ENCODE measurements at places on chromosomes 4 and X.

GRCh38 chr4:17657090-17657489, 42.6 kb downstream of the MED28 start:
- no peak overlapping the region for H3K27ac ChIP-seq
- H3K36me3 ChIP-seq, result no peaks in the 10 kb centered on the region
- no peak overlapping the region for H3K4me3 ChIP-seq
- H3K27me3 ChIP-seq, result no peaks in the 10 kb centered on the region

- H3K27me3 ChIP-seq, result peaks cover 55% of the 10 kb centered on the region
- H3K4me3 ChIP-seq, result peak overlapping the region; percentile 74
- H3K36me3 ChIP-seq, result no peaks in the 10 kb centered on the region
Measured at GRCh38 chr4:41216294-41217019, 2.1 kb upstream of the APBB2 start.

DNA sequence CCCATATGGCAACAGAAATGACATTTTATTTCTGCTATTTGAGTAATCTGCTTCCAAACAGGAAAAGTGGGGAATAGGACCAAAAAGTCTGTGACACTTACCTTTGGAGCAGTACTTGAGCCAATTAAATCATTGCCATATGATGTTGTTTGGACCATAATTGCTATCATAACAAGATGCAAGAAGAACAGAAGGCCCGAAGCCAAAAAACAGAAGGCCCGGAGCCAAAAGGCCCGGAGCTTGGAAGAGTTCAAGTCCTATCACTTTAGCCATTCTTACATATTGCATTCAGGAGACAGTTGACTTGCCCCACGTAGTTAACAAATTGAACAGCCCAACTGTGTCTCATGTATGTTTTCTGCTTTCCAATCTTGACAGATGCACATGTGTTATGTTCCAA, 285.6 kb downstream of the ARHGAP24 start:
- H3K27me3 ChIP-seq, result no peaks in the 10 kb centered on the region
- no peaks in the 10 kb centered on the region for H3K36me3 ChIP-seq
- no peak overlapping the region for H3K27ac ChIP-seq
- no peaks in the 10 kb centered on the region for H3K4me1 ChIP-seq

DNA sequence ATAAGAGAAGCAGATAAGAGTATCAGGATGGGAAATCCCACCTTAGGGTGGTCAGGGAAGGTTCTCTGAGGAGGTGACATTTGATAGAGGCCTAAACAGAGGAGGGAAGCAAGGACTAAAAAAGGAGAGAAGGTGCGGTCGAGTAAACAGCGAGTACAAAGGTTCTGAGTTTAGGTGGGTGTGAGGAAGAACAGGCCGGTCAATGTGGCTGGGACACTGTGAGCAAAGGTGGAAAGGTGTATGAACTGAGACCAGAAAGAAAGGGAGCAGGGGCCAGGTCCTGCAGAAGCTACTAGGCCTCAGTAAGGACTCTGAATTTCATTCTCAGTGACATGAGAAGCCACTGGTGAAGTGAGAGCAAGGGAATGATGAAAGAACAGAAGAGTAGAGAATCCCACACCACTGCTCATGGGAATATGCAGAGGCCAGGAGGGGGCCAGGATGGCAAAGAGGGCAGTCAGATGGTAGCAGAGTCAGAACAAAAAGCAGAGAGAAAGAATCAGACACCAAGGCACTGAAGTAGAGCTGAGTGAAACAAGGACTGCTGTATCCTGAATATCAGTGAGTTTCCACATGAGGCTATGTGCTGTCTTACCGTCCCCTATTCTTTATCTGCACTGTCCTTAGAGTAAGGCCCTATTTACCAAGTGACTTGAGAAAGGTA, 18.0 kb downstream of the PRSS48 start:
- H3K27me3 ChIP-seq, result peaks cover 2% of the 10 kb centered on the region
- H3K36me3 ChIP-seq, result no peaks in the 10 kb centered on the region
- H3K4me3 ChIP-seq, result no peak overlapping the region
- H3K4me1 ChIP-seq, result no peaks in the 10 kb centered on the region
- H3K27ac ChIP-seq, result no peak overlapping the region

DNA sequence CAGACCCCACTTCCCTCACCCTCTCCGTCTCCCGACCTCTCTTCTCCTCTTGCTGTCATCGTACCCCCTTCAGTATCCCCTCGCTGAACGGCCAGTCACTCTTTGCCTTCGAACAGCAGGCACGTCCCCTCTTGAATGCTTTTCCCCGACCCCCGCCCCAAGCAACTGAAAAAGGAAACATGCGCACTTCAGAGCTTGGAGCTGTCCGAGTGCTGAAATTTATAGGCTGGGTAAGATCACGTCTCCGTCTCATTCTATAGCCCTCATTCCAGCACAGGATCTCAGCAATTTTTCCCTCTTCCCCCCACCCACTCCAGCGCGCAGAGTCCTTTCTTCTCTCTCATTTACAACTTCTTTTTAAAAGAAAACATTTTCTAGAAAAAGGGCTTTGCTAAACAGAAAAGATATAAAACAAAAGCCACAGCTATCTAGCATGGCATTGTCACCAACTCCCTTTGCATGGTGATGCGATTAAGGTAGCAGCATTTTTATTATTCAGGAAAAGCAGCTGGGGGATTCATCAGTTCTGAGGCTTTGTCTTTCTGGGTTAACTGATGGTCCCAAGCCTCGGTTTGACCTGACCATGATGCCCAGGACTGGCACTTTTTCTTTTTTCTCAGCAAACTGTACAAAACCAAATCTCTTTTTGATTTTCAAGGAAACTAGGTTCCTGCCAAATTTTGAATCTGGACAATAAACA, at the start of gene GLRA2:
TSS of gene GLRA2 (plus strand) at position 247 of the 700 bp plus-strand sequence. CDS start 522 bp downstream, outside the sequence.
- peaks cover 7% of the 10 kb centered on the region for H3K27me3 ChIP-seq
- H3K4me3 ChIP-seq, result no peak within 1 kb of the TSS
- peak; percentile 11 for DNase-seq
- H3K36me3 ChIP-seq, result no peaks in the 10 kb centered on the region

DNA sequence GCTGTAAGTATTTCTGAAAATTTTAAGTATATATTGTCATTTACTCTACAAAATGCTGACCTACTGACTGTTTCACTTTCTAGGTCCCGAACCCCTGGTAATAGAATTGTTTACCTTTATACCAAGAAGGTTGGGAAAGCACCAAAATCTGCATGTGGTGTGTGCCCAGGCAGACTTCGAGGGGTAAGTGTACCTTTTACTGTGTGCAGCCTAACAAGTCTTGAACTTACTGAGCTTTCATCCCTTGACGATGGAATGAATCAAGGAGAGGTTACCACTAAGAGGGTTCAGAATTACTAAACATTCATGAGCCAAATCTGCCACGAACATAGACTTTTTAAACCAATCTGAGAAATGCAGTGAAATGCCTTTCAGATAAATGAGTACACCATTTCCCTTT, 1.6 kb downstream of the RPL34 start:
- H3K4me3 ChIP-seq, result peak overlapping the region; percentile 85
- DNase-seq, result peak; percentile 21
- no peaks in the 10 kb centered on the region for H3K27me3 ChIP-seq
- peaks cover 72% of the 10 kb centered on the region for H3K36me3 ChIP-seq
- H3K4me1 ChIP-seq, result peaks cover 47% of the 10 kb centered on the region
- peak overlapping the region; percentile 97 for H3K27ac ChIP-seq

- peaks cover 36% of the 10 kb centered on the region for H3K4me1 ChIP-seq
- no peak overlapping the region for H3K4me3 ChIP-seq
- no peak for DNase-seq
- H3K27ac ChIP-seq, result peak overlapping the region; percentile 72
- H3K27me3 ChIP-seq, result no peaks in the 10 kb centered on the region
Measured at GRCh38 chr4:22668301-22668700, 24.4 kb upstream of the GBA3 start.

- peaks cover 21% of the 10 kb centered on the region for H3K36me3 ChIP-seq
- H3K4me1 ChIP-seq, result peaks cover 32% of the 10 kb centered on the region
- peak overlapping the region; percentile 97 for H3K4me3 ChIP-seq
Measured at GRCh38 chr4:186192066-186192612, 772 bp downstream of the CYP4V2 start.

GRCh38 chr4:126267689-126268088, 952.9 kb downstream of the FAT4 start:
- H3K36me3 ChIP-seq, result no peaks in the 10 kb centered on the region
- no peak overlapping the region for H3K27ac ChIP-seq
- no peak for DNase-seq

Data from activated CD8-positive, alpha-beta T cell treated with anti-CD3 and anti-CD28 coated beads for 36 hours (primary cell).